ENCODE measurements at places on chromosomes 6 and 20.

GRCh38 chr20:50980851-50981713 lies 22.5 kb downstream of the MOCS3 start:
- DNase-seq, result no peak

DNA sequence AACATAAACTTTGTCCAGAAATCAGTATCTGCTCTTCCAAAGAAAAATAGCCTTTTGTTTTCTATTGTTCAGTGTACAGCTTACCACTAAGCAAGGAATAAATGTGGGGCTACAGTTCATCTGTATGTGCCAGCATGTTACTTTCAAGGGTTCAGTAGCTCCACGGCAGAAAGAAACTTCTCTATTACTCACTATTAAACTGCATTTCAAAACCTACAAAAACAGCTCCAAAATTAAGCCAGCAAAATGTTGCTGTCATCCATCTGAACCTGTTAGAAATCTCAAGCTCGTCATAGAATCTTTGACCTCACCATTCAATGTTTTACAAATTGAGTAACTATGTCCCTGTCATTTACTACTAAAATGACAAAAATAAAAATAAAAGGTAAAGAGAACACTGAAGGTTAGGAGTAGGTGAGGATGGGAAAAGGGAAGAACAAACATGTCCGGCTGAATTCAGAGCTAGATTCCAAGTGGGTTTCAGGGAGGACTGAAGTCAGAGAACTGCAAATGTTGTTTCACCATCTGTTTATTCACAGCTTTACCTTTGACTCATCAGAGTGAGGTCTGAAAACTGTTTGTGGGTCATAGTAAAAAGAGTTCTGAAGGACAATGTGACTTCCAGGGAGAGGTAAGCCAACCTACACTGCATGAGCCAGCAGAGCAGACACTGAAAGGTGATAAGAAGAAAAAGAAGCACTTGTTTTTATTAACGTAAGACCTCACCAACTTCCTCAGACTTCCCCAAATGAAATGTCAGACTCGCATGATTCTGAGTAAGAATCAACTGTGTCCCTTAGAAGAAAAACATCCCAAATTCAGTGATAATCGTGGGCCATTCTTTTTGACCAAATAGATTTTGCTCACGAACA lies 62.0 kb downstream of the ATXN1 start:
- DNase-seq, result no peak

DNA sequence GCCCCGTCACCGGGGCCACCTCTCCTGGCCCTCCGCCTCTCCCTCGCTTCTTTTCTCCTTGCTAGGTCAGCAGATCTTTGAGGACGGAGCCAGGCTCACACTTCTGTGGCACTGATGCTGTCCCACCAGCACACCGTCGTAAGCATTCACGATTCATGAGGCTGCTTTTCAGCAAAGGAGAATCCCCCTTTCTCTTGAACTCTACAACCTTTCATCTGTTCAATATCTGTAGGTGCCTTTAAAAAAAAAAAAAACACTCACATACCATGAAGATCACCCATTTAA lies 31.3 kb downstream of the ANKRD60 start:
- no peak for DNase-seq

DNA sequence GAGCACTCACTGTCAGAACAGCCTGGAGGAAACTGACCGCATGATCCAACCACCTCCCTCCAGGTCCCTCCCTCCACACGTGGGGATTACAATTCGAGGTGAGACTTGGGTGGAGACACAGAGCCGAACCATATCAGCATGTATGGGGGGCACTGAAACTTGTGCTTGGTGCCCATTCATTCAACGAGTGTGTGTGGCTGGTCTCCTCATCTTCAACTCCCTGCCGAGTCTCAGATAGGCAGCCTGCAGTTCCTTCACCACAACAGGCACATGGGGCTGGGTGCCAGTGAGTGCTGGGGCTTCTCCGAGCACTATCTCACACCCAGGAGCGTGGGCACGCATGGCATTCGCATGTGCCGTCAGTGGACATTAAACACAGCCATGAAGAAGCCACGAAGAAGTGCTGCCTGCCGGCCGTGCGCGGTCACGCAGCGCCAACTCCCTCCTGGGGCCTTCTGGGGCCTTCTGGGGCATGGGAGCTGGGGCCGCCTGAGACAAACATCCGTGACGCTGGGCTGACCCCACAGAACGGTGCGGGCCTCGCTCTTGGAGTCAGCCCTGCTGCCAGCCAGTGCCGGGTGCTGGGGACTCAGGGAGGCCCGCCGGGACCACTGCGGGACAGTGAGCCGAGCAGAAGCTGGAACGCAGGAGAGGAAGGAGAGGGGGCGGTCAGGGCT lies 714 bp upstream of the RTEL1 start:
- peak; percentile 79 for DNase-seq

GRCh38 chr6:41294214-41294872 lies 7.9 kb upstream of the TREM1 start:
- no peak for DNase-seq

- DNase-seq, result no peak
Measured at GRCh38 chr6:117326396-117326795, 61.0 kb downstream of the VGLL2 start.

- DNase-seq, result no peak
Measured at GRCh38 chr6:155093430-155093829, 98.3 kb downstream of the TIAM2 start.

DNA sequence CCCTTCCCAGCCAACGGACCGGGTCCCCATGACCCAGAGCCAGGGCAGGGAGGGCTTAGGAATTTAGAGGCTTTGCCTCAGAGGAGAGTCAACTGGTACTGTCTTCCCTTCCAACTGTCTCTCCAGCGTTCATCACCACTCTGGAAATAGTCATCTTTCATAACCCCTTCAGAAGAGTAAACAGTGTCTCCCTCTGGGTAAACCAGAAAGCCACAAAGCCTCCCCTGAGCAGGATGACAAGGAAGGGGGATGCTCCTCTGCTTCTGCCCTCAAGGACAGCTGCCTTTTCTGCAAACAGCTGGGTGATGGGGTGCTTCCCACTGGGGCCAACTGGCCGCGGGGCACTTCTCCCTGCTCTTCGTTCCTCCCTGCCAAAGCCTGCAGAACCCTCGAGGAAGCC lies 90.1 kb downstream of the PSMG4 start:
- DNase-seq, result no peak

DNA sequence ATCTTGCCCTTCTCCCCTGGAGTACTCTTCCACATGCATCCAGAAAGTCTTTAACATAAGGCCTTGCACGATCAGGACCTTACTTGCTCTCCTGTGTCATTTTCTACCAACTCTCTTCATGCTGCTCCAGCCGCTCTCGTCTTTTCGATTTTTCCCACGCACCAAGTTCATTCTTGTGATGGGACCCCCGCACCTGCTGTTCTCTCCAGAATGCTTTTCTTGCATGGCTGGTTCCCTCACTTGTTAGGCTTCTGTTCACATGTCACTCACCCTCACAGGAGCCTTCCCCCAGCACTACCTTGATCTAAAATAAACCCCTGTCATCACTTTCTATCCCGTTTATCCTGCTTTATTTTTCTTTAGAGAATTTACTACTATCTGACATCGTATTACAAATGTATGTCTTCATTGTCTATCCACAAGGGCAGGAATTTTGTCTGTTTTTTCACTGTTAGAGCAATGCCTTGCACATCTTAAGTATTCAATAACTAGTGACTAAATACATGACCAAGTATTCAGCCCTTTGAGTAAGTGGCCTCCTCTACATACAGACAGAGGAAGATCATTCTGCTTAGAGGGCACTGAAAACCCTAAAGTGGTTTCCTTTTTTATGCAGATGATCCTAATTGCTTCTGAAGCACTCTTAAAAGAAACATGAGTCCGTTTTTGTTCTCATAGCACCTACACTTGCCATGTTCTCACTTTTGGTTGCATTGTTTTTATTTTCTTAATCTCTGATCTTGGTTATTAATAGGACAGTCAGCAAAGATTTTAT lies 166.9 kb downstream of the SLC16A10 start:
- DNase-seq, result no peak

GRCh38 chr20:29079769-29080690 lies 2177.4 kb upstream of the DEFB115 start:
- no peak for DNase-seq

DNA sequence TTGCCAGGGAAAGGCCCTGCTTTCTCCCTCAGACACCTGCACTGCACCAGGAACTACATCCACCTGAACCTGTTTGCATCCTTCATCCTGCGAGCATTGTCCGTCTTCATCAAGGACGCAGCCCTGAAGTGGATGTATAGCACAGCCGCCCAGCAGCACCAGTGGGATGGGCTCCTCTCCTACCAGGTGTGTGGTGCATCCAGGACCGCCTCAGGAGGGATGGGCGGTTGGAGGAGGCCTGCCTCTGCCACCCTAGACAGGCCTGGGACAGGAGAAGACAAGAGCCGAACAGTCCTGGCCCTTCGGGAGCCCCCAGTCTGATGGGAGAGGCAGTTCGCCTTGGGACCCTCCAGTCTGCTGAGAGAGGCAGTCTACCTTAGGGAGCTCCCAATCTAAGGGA lies 24.2 kb downstream of the GLP1R start:
- DNase-seq, result no peak

DNA sequence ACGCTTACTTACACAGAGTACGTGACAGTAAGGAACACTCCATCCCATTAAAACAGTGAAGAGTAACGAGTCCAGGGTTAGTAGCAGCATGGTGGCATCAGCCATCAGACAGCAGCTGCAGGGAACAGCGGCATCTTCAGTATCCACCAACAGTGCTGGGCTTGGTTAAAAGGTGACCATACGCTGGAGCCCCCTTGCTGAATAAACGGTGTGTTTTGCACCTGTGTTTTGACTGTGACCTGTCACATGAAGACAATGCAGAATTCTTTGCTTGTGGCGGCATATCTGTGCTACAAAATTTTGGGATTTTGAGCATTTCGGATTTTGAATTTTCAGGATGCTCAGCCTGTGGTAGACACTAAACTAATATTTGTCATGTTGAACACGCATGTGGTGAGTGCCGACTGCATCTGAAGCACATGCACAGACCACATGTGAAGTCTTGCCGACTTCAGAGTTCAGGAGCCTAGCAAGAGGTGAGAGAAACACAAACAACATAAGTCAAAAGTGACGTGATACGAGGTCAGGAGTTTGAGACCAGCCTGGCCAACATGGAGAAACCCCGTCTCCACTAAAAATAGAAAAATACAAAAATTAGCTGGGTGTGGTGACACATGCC lies 69.3 kb upstream of the FRMD1 start:
- peak; percentile 42 for DNase-seq

DNA sequence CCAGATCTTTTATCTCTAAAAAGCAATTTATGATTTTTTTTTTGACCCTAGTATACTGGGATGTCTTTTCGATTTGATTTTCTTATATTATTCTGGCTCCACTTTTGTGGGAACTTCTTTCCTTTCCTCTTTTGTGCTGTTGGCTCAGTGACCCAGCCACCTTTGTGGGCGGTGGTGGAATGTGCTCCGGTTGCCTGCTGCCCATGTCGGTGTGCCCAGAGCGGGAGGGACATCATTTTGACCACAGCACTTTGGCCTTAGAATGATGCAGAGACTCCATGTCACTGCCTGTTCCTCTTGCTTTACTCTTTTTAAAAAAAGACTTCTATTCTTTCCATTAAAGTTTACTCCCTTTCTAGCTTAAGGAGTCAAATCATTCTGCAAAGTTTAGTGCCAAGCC lies 198.0 kb downstream of the FARS2 start:
- no peak for DNase-seq

DNA sequence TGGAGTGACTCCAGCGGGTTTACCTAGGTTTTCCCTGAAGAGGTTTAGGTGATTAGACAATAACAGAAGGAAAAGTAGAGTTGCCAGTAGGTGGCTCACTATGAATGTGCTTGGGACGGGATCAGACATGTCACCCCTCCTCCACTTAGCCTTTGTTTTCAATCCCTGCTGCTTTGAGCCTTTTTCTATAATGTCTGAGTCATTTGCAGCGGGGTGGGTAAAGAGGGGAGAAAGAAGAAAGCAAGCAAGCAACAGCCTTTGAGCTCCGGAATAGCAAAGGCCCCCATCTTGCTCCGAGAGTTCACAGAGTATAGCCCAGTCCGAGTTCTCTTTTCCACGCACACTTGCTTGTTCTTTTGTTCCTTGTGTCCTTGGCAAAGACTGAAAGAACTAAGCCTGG lies 129.1 kb downstream of the PACRG start:
- DNase-seq, result peak; percentile 29

DNA sequence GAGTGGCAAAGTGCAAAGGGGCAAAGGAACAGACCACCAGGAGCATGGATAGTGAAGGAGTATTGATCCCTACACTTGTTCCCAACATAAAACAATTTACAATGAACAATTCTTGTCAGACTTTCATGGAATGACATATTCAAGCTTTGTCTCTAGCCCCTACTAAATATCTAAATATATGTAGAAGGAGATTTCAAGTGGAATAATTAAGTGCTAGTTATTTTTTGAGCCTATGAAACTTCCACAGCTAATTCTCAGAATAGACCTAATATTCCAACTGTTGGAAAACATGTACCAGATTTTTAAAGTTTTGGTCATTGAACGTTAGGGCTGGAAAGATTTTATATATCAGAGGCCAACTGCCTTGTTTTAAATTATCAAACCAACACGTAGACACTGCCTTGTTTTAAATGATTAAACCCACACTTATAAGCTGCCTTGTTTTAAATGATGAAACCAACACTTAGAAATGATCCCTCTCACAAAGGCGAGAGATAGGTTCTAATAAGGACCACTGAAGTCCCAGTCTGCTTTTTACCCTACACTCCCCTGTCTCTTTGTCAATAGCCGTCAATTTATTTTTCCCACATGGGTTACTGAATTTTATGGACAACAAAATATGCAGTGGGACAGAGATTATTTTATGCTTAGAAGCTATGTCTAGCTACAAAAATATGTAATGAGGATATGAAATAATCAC lies 62.1 kb downstream of the RNF182 start:
- DNase-seq, result no peak

DNA sequence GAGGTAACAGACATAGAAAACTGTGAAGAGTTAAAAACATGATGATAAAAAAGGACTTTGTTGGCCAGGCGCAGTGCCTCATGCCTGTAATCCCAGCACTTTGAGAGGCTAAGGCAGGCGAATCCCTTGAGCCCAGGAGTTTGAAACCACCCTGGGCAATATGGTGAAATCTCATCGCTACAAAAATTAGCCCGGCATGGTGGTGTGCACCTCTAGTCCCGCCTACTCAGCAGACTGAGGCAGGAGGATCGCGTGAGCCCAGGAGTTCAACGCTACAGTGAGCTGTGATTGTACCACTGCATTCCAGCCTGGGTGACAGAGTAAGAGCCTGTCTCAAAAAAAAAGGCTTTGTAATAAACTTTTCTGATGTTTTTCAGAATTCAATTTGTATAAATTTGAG lies 60.1 kb downstream of the GFOD1 start:
- peak; percentile 61 for DNase-seq

DNA sequence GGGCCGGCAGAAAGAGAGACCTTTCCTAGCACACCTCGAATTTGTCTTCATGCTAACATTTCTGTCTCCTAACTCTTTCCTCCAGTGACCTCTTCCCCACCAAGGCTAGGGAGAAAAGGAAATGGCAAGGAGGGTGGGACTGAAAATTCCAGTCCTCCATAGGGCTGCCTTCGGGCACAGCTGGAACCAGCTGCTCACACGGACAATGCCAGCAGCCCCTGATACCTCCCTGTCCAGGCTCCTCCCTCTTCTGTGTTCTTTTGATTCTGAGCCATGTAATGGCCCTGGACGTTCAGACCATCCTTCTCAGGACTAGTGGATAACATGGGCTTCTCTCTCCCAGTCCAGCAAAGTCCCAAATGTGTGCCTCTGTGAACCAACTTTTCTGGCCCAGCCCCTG lies 29.1 kb upstream of the PHACTR3 start:
- no peak for DNase-seq

- DNase-seq, result no peak
Measured at GRCh38 chr6:157376241-157376640, 4.7 kb upstream of the ZDHHC14 start.

Data from lower leg skin (tissue), 4 donors.